ENCODE measurements at places on chromosomes 16 and 17.
A peak's percentile ranks its signal among the peaks of the same experiment; 100 is the strongest.

DNA sequence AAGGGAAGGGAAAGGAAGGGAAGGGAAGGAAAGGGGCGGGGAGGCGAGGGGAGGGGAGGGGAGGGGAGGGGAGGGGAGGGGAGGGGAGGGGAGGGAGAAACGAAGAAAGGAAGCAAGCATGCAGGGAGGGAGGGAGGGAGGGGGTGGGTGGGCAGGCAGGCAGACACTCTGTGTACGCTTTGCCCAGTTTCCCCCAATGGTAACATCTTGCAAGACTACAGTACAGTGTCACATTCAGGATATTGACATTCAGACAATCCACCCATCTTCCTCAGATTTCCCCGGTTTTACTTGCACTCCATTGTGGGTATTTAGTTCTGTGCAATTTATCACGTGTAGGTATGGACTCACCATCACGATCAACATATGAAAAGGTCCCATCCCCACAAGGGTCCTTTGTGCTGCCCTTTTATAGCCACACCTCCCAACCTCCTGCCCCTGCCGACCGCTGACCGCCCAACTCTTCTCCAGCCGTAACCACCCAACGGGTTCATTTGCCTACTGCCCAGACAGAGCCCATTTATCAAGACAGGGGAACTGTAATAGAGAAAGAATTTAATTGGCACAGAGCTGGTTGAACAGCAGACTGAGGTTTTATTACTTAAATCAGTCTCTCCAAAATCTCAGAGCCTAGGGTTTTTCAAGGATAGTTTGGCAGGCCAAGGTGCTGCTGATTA lies 91.4 kb upstream of the FA2H start:
- DNase-seq = no peak

DNA sequence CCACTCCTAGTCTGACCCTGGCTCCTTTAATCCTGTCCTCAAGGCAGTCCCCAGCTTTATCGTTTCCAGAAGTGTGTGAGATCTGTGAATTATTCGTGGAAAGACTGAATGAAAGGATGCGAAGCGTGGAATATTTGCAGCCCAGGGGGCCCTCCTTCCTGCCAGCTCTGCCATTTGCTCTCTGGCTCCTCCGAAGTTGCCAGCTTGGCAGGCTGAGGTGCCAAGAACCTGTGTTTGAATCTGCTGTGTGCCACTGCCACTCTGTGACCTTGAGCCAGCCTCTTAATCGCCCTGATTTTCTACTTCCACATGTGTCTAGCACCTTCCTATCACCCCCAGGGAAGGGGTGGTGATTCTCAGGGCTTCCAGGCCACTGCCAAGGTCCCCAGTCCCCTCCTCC lies 10.8 kb downstream of the TBKBP1 start:
- no peak for DNase-seq

DNA sequence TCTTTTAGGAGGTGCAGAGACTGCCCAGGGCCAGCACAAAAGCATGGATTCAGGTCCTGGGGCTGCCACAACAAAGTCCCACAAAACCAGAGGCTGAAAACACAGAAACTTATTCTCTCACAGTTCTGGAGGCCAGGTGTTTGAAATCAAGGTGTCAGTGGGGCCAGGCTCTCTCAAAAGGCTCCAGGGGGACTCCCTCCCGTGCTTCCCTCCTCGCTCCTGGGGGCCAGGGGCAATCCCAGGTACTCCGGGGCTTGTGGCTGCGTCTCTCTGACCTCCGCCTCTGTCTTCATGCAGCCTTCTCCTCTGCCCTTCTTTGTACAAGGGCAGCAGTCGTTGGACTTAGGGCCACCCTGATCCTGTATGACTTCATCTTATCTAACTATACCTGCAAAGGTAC lies 8.3 kb upstream of the RBFOX3 start:
- peak; percentile 3 for DNase-seq

DNA sequence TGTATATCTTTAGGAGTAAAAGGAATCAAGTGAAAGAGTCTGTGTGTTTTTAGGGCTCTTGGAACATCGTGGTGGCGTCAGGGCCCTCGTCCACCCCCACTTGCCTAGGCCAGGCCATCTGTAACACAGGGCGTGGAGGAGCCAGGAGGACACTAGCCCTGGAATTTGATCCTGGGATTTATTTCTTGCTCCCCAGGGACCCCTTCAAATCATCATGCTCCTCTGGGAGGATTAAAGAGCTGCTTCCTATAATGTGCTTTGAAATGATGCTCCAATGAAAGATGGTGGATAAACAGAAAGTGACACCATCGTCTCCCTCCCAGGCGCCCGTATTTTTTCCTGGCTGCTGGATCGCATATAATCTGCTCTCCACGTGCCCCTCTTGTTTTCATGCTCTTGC lies 113.3 kb downstream of the AATF start:
- no peak for DNase-seq

DNA sequence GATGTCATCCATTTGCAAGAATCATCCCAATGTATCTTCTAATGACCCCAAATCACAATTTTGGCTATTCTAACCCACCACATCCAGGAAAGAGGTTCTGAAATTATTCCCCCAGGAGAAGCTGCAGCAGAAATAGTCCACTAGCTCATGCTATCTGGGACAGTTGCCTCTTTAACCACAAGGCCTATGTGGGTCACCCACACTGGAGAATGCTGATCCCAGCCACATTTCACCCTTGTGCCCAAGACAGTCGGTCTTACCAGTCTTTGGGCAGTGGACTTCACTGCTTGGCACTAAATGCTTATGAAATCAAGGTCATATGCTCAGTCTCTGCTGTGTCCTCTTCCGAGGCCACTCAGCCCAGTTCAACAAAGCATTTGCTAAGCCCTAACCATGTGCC lies 27.0 kb downstream of the ABCC12 start:
- DNase-seq = no peak

- no peak for DNase-seq
Measured at GRCh38 chr17:72176951-72177660, 56.3 kb downstream of the SOX9 start.

DNA sequence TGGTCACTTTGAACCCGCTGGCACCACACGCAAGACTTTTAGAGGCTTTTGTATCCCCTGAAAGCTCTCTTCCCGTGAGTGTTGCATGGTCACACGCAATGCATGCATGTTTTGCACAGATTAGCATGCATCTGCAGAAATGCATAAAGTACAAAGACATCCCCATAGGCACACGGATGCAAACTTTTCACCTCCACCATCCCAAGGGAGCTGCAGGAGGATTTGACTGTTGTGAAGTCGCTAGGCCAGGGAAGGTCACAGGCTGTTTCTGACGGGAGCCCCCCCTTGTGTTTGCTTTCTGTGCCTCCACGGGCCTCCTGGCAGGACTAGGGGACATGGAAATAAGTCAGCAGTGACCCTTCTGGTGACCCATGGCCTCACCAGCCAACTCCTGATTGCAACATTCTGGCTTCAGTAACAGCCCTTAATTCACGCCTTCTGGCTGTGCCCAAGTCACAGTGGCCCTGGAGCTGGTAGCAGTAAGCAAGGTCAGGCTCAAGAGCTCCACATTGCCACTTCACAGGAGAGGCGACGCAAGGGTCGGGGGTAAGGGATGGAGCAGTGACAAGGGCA lies 45.1 kb downstream of the SOX9 start:
- DNase-seq = no peak

DNA sequence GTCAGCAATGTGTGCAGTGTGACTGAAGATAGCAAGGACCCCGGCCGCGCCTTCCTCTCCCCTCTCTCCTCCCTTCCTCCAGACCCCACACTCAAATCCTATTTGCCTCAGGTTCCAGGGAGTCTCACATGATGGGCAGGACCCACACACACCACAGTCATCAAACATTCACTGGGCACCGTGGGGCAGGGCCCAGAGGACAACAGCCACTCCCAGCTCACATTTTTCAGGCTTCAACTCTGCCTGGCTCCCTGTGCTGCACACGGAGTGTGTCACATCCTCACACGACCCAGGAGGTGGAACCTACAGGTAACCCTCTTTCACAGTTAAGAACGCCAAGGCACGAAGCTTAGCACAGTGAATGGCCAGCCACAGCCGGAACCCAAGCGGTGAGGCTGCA lies 30.5 kb downstream of the PEMT start:
- DNase-seq = no peak

DNA sequence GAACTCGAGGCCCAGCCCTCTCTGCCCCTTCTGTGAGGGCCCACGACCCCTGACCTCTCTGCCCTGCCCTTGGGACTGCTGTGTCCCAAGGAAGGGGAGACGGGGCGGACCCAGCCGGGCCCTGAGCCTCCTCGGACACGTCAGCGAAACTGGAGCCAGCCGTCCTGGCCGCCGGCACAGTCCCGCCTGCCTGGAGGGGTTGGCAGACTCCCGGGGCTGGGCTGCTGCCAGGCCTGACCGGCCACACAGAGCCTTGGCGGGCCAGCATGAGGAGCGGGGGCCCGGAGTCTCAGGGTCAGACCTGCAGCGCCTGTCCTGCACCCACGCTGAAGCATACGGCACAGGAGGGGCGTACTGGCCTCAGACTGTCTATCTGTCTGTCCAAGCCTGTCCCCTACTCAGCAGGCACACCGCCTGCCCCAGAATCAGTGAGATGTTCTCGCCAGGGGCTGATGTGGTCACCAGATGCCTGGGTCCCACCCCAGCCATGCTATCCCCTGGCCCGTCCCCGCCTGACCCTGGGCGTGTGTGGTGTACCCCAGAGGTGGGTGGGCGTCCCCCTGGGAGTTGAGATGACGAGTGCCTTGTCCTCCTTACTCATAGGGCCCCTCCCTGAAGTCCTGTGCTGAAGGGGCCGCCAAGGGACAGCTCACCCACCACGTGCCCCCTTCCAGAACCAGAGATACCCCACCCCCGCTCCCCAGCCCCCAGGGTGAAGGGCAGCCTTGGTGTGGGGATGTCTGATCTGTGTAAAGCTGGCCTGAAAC lies 4.7 kb downstream of the VASN start:
- DNase-seq = no peak

GRCh38 chr17:72788950-72789585 lies 303.4 kb downstream of the SLC39A11 start:
- DNase-seq = no peak

DNA sequence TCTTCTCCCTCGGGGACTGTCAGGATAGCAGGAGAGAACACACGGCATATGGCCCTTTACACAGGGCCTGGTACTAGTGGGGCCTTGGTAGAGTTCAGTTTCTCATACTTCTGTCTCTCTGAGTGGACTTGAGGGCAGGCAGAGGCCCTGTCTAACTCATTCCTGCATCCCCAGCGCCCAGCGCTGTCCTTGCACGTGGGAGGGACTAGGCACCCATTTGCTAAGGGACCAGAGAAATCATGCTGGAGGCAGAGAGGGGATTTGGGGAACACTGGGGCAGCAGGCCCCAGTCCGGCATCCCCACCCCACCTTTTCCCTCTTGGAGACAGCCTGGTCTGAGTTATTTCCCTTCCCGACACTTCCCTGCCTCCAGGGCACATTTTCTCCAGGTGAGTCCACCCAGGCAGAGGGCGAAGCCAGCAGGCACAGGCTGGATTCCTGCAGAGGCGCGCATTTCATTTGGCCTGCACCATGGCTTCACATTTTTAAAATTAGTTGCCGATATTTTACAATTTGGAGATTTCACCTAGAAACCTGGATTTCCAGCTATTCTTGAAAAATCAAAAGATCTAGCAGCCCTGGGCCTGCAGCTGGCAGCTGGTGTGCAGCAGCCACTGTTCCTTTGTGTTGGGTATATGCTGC lies 9.7 kb upstream of the NKD1 start:
- DNase-seq = no peak

DNA sequence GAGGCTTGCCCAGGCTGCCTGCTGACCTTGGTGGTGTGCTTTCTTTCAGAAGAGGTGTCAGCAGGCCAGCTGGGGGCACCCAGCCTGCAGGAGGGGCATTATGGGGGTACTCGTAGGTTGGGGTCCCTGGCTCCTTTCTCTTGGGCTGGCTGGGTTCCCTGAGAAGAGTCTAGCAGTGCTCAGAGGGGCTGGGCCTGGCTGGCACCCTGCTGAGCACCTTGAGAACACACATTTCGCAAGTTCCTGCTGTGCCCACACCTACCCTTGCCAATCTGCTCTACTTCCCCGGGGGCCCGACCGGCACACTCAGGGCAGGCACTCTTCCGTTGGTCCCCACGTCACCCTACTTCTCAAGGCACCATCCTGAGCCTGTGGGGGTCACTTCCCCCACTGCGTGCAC lies 5.1 kb downstream of the CEMP1 start:
- DNase-seq = no peak

- no peak for DNase-seq
Measured at GRCh38 chr17:8071496-8071895, 16.0 kb downstream of the ALOX12B start.

DNA sequence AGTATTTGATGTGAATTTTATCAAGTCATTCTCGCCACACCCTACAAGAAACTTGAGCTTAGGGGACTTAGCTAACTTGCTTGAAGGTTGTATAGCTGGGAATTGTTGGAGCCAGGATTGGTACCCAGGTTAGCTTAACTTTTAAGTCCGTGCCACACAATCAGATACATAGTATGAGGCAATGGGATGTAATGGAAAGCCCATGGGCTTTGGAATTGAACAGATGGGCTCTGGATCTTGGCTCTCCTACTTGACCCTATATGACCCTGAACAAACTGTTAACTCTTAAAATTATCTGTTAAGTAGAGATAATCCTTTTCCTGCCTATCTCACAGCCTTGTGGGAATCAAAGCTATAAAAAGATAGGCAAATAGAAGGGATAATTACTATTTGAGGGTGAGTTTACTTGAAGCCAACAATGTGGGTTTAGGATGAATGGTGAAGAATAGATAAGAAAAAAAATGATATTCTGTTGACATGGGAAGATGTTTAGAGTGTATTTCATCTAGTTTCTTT lies 51.9 kb upstream of the CACNG3 start:
- DNase-seq = no peak

GRCh38 chr17:82956726-82957468 lies 117.1 kb upstream of the ZNF750 start:
- DNase-seq = peak; percentile 35

- no peak for DNase-seq
Measured at GRCh38 chr17:49454050-49454449, 39.4 kb upstream of the PHB1 start.

GRCh38 chr16:23160082-23160481 lies 10.8 kb upstream of the USP31 start:
- no peak for DNase-seq

DNA sequence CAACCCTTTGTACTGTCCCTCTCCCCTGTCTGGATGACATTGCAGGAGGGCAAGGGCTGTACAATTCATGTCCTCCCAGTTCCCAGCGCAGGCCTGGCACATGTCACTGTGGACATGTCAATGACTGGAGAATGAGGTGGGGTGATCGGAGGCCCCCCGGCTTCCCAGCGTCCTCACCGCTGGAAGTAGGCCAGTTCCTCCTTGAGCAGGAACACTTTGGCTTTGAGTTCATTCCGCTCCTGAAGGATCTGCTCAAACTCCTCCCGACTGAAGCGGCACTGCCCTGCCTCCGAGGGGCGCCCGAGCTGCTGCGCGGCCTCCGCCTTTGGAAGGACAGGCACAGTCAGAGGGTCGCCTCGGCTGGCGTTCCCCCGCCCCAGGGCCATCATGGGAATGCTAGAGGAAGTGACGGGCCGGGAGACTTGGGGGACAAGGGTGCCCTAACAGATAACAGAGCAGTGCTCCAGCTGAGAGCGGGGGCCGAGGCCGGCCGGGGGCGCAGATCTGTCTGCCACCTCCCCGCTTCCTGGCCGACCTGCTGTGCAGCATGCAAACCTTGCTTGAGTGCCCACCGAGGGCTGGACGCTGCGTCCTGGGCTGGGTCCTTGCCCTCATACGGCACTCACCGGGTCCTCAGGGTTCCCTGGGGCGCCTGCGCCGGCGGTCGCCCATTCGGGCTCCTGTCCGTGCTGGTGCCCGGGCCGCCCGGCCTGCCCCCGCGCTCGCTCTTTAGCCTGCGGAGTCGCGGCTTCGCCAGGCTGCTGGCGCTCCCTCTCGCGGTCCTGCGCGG lies 1.3 kb downstream of the RILP start:
- no peak for DNase-seq

Data from mesothelial cell of epicardium (in vitro differentiated cells).